ENCODE measurements at places on chromosomes 16 and 17.

- DNase-seq, result no peak
These were observed 30.5 kb downstream of the TMEM238L start for GRCh38 chr17:10773391-10773790.

GRCh38 chr16:28572696-28573510 lies 19.2 kb downstream of the SGF29 start:
- no peak for DNase-seq

- DNase-seq, result no peak
These were observed 217.4 kb upstream of the ZFHX3 start for GRCh38 chr16:73265124-73265837.

DNA sequence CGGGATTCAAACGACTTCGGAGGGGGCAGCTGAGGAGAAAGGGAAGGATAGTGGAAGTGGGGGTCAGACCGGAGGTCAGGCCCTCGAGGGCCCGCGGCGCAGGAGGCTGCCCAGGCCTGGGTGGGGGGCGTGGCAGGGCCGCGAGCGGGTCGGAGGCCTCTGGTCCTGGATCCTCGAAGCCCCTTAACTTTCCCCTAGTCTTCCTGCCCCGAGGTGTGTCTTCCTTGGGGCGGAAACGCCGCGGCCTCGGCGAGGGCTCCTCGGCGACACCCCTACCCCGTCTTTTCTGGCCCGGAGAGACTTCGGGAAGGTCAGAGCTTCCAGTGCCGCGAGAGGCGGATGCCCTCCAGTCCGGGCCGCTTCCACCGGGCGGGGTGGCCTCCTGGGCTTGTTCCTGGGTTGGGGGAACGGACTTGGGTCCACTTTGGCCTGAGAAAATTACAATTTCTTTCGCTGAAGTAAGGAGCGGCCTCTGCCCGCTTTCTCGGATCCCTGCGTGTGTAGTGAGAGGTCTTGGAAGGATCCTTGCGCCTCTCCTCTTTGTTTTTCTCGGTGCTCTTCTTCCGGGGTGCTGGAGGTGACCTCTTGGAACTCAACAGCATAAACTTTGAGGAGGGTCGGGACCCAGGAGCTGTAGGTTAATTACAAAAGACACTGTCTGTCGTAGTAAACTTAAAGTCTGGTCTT lies 491 bp downstream of the IST1 start:
- DNase-seq, result no peak

DNA sequence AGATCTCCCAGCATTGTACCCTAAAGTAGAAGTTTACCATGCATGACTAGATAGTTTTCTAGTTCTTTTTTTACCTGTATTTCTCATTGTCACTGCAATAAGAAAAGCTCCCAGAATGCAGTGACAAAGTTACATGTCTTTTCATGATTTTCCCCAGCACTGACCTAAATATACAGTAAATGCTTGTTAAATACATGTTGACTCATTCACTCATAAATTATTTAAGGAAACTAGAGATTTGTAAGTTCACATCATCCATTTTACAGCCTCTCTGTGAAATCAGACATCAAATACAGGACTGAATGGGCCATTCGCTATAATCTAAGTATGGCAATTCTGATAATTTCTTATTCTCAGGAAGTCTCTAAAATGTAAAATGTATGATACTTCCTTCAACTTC lies 258.9 kb upstream of the AXIN2 start:
- DNase-seq, result no peak

DNA sequence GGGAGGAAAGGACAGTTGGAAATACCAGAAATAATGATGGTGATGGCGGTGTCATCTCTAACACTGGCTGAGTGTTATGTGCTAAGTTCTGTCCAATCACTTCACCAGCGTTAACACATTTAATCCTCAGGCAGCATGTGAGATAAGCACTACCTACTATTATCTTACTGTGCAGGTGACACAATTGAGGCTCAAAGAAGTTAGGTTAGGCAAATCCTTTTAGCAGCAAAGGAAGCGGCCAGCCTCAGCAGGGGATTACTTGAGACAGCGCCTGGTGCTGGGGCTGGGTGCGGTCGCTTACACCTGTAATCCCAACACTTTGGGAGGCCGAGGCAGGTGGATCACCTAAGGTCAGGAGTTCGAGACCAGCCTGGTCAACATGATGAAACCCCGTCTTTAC lies 18.7 kb upstream of the DHX8 start:
- DNase-seq, result no peak

DNA sequence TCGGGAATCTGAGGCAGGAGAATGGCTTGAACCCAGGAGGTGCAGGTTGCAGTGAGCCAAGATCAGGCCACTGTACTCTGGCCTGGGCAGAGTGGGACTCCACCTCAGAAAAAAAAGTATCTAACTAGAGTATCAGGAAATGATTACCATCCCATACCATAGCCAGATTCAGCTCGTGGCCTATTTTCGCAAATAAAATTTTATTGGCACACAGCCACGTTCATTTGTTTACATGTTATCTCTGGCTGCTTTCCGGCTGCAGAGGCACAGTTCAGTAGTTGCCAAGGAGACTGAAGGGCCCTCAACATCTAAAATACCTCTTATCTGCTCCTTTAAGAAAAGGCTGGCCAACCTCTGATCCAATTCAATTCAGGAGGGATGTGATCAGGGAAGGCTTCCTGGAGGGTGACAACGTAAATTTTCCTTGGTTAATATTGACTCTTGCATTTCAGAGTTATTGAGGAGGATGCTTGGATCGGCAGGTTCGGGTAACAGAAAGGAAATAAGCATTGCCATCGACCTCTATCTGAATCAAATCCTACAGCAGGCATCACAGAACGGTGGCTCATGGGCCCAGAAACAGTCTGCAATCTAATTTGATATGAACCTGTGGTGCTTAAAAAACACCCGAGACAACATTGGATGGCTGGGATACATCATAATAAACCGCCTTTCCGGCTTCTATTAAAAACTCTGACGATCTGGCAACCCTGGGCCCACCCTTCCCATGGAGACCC lies 73.8 kb downstream of the XYLT1 start:
- peak; percentile 61 for DNase-seq

- DNase-seq, result no peak
These were observed 21.4 kb upstream of the NF1 start for GRCh38 chr17:31073411-31073810.

- DNase-seq, result no peak
These were observed 36.7 kb downstream of the TNFRSF13B start for GRCh38 chr17:16935241-16935663.

DNA sequence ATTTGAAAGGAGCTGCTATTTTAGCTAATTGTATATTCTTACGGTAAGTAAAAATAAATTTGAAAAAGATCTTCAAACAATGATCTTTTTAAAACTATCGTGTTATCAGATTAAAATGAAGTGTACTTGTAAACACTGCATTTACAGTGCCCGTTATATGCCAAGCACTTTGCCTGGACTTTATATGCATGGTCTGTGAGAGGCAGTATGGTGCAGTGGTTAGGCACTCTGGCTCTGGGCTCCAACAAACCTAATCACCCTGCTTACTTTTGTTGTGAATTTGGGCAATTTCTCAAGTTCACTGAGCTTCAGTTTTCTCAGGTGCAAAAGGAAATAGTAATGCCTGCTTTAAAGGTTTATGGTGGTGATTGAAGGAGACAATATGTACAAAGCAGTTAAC lies 1.4 kb downstream of the PMP22 start:
- DNase-seq, result no peak

GRCh38 chr16:11162586-11163268 lies 93.3 kb downstream of the SOCS1 start:
- no peak for DNase-seq

GRCh38 chr17:58059141-58059540 lies 24.1 kb upstream of the DYNLL2 start:
- DNase-seq, result no peak

- no peak for DNase-seq
These were observed 487 bp downstream of the CREBBP start for GRCh38 chr16:3879887-3880564.

GRCh38 chr17:9645851-9646545 lies 681 bp downstream of the USP43 start:
- DNase-seq, result no peak

DNA sequence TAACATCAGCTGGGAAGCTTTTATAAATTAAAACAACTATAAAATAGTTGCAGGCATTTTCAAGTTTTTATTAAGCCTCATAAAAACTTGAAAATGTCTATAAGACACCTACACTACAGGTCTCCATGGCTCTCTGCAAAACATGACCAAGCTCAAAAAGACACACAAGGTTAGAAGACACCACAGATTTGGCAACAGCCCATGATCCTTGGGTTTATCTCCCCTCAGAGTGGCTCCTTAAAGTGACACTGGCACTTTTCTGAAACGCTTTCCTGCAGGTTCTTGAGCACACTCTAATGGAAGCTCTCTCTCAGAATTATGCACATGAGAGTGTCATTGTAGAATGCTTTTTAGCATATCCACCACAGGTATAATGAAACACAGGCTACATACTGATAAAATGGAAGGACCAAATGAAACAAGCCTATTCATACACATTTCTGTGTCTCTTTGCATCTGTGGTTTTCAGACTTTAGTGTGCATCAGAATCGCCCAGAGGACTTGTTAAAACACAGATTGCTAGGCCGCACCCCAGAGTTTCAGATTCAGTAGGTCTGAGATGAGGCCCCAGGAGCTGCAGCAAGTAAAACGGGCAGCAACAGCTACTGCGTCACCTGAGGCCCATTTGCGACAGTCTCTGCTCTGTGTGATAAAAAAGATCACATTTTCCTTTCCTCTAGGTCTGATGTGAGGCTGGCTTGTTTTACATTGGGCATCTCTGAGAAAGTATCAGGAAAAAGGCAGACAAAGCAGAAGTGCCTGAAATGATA lies 75.0 kb upstream of the WSB1 start:
- no peak for DNase-seq

DNA sequence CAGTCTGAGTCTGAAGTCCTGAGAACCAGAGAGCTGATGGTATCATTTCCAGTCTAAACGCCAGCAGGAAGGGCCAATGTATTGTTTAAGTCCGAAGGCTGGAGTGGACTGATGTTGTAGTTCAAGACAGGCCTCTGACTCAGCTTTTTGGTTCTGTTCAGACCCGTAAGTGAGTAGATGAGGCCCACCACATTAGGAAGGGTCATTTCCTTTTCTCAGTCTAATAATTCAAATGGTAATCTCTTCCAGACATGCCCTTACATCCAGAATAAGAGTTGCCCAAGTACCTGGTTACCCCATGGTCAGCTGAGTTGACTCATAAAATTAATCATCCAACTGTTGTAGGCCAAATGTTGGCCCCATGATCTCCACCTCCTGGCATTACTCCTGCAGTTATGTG lies 442.6 kb upstream of the HSBP1 start:
- peak; percentile 86 for DNase-seq

DNA sequence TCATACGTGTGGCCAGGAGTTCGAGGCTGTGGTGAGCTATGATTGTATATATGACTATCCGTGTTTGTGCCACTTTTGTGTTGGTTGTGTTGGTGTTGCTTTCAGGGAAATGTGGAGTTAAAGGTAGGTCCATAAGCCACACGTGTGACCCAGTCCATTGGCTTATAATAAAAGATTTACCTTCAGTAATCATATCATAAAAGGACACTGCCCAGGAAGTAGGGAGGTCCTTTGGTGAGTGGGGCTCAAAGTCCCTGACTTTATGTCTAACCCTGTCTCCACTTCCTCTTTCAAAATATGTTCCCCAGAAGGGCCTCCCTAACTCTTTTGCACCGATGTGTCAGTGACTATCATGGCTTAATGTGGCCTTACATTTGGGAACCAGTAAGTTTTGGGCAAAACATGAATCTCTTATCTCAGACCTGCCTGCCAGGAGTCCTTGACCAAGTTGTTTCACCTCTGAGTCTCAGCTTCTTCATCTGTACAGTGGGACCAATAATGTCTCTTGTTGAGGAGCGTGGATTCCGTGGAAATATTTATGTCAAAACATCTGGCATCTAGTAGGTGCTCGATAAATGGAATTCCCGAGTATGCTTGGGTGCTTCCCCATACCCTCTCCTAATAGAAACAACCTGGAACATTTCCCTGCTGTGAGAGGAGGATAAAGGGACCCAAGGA lies 4.8 kb downstream of the TNP2 start:
- no peak for DNase-seq

- DNase-seq, result no peak
These were observed 218.6 kb upstream of the ASIC2 start for GRCh38 chr17:33511670-33512069.

- DNase-seq, result no peak
These were observed 149.6 kb downstream of the PITPNC1 start for GRCh38 chr17:67526700-67527099.

DNA sequence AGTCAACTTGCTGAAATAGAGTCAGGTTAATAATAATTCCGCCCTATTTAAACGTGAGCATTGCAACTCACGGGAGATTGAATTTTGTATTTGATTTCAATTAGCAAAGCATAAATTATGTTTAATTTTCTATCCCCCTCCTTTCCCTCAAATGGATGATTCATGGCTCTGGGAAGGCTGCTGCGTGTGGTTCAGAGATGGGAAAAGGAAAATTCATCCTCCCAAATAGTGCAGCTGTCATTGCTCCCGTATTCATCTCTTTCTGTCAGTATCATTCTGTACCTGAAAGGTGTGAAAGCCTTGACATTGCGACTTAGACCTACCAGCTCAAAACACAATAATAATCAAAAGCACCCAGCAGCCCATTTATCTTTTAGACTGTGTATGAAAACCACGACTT lies 447.3 kb downstream of the HS3ST4 start:
- no peak for DNase-seq

DNA sequence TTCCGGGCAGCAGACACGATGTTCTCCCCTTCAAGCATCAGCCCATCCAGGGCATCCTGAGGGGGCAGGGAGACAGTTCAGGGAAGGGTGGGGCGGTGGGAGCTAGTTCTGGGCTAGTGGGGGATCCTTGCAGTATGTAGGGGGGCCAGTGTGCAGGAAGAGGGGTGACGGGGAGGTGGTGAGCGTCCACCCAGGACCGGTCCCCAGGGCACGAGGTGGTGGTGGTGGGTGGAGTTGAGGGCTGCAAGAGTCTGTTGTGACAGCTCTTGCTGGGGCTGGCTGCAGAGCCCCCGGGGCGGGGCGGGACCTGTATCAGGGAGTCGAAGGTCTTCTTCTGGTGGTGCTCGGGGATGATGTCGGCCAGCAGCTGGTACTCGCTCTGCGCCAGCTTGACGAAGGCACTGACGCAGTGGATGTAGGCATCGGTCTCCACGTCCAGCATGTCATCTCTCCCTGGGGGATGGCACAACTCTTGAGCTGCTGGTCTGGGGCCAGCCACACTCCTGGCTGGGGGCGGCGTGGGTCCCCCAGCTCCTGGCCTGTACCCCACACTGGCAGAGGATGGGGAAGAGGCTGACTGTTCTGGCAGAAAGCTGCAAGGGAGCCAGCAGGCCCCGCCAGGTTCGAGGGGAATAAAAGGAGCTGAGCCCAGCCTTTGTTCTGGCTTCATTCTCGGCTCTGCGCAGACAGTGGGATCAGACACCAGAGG lies 10.0 kb downstream of the ZACN start:
- no peak for DNase-seq

GRCh38 chr17:21676281-21677111 lies 15.8 kb upstream of the KCNJ18 start:
- DNase-seq, result no peak
